KBM-7 (cell line): ENCODE measurements at places on chromosomes 11 and 22.

GRCh38 chr11:60378354-60378753 is at the start of gene MS4A7:
Gene MS4A7 (plus strand): TSS chr11:60378532. CDS start chr11:60383142, 4,610 bp downstream.
- DNase-seq: peak; percentile 92

- DNase-seq: no peak
Measured at GRCh38 chr11:12076840-12077534, 33.4 kb upstream of the MICAL2 start.

DNA sequence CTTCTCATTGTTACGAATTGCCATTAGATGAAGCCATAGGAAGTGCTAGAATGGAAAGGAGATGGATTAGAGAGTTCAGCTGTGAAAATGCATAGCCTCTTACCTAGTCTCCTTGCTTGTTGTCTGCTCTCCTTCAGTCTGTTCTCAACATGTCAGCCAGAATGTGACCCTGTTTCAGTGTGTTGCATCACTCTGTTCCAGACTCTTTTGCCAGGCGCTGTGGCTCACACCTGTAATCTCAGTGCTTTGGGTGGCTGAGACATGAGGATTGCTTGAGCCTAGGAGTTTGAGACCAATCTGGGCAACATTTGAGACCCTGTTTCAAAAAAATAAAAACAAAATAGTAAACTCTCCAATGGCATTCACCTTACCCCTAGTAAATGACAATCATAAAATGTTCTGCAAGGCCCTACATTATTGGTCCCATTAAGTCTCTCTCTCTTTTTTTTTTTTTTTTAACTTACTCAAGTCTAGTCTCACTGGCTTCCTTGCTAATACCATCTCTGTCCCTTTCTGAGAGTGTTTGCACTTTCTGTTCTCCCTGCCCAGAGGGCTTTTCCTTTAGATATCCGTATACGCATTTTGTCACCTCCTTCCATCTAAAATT is 39.4 kb downstream of the CYP2R1 start:
- no peak for DNase-seq

DNA sequence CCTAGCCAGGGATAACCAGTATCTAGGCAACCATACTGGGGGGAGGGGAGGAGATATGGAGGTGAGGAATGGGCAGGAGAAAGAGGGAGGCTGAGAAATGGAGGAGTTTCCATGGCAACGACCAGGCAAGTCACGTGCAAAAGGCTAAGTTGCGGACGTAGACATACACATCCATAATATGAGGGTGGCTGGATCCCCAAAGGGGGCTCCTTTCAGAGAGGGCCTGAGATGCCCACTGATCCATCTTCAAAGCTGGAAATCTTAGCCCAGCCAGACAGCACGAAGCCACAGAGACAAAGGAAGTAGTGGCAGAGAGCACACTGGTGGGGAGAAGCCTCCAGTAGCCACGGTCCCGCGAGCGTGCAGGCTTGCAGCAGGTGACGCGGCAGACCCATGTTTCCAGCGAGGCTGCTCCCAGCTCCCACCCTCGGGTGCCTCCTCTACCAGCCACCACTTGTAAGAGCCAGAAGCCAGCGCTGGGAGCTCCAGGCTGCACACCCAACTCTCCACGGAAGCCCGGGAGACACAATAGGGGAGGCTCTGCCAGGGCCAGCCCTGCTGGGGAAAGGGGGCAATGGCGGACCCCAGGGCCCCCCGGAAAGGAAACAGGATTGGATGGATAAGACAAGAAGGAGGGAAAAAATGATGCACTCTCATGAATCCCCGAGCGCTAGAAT is 938 bp downstream of the FXYD6 start:
- DNase-seq: no peak

DNA sequence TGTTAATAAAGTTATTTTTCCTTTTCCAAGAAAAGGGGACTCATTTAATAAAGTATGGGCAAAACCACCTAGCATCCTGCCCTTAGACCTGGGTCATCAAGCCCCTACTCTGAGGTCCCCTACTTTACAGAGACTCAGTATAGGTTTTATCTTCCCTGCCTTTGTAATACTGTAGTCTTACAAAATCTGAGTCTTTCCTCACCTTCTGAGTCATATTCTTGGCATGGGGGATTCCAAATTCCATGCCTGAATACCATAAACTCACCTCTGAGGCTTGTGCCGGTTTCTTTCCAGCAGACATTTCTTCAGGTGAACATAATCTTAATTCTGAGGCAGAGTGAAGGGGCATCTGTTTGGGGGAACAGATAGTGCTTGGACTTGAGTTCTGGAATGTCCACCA is 282.5 kb downstream of the KCNA4 start:
- DNase-seq: no peak

- no peak for DNase-seq
Measured at GRCh38 chr11:134742224-134742612, 330.2 kb upstream of the B3GAT1 start.

- DNase-seq: no peak
Measured at GRCh38 chr22:39223091-39223710, 21.6 kb downstream of the PDGFB start.

GRCh38 chr22:49791682-49792081 is 36.0 kb downstream of the BRD1 start:
- no peak for DNase-seq

DNA sequence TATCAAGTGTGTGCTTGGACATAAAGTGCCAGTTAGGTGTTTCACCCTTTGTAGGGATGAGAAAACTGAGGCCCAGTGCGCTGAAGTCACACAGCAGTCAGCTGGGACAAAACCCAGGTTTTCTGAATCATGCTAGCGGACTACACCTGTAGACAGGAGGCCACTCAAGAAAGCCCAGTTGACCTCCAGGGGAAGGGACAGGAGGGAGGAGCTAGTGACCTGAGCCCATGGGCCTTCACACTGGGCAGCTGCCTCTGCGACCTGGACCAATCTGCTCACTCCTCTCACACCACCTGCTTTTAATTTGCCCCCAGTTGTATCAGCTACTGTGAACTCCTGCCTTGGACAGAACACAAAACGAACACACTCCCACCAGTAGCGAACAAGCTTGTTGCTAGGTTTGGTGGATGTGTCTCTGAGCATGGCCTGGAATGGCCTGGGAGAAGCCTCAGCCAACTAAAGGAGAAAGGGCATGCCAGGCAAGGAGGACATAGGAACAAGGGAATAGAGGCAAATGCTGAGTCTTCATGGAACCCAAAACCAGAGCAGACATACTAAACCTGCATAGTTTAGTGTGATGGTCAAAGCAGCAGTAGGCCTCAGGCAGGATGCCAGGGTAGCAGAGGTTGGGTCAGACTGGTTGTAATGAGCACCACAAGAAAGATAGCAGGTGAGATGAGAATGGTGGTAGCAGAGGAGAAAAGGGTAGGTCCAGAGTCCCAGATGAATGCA is 7.2 kb downstream of the LMO1 start:
- no peak for DNase-seq

- DNase-seq: no peak
Measured at GRCh38 chr11:8671193-8671612, 11.3 kb downstream of the TRIM66 start.

DNA sequence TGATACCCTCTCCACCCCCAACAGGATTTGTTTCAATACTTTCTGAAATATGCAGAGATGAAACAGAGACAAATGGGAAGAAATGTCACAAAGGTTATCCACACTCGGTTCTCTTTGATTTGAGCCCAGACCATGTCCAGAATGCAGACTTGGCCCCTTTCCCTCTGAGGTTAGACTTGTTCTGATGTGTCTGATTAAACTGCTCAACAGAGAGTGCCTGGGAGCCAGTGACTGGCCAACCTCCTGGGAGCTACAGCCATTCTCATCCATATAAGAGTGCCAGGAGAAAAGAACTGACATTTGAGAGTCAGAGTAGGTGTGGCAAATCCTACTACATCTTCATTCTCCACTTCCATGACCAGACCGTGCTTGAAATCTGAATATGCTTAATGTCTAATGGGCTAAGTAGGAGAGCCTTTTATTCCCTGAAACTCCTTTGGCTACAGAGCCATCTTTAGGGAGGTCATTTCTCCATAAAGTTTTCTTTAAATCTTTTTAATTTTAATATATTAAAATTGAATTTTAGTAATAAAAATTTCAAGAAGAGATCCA is 201.4 kb downstream of the BLID start:
- no peak for DNase-seq

DNA sequence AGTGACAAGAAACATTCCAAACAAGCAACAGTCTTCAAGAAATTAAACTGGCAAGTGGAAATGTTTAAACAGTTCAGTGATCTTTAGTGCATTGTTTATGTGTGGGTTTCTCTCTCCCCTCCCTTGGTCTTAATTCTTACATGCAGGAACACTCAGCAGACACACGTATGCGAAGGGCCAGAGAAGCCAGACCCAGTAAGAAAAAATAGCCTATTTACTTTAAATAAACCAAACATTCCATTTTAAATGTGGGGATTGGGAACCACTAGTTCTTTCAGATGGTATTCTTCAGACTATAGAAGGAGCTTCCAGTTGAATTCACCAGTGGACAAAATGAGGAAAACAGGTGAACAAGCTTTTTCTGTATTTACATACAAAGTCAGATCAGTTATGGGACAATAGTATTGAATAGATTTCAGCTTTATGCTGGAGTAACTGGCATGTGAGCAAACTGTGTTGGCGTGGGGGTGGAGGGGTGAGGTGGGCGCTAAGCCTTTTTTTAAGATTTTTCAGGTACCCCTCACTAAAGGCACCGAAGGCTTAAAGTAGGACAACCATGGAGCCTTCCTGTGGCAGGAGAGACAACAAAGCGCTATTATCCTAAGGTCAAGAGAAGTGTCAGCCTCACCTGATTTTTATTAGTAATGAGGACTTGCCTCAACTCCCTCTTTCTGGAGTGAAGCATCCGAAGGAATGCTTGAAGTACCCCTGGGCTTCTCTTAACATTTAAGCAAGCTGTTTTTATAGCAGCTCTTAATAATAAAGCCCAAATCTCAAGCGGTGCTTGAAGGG is 6.0 kb downstream of the MALAT1 start:
- DNase-seq: peak; percentile 53

GRCh38 chr22:29155966-29156365 is 49.7 kb upstream of the EMID1 start:
- DNase-seq: no peak

GRCh38 chr11:2275334-2276279 is 5.2 kb upstream of the ASCL2 start:
- DNase-seq: no peak

GRCh38 chr11:72497731-72498130 is 63.4 kb upstream of the CLPB start:
- DNase-seq: no peak

GRCh38 chr11:105392556-105392955 is 217.3 kb upstream of the GRIA4 start:
- DNase-seq: no peak

DNA sequence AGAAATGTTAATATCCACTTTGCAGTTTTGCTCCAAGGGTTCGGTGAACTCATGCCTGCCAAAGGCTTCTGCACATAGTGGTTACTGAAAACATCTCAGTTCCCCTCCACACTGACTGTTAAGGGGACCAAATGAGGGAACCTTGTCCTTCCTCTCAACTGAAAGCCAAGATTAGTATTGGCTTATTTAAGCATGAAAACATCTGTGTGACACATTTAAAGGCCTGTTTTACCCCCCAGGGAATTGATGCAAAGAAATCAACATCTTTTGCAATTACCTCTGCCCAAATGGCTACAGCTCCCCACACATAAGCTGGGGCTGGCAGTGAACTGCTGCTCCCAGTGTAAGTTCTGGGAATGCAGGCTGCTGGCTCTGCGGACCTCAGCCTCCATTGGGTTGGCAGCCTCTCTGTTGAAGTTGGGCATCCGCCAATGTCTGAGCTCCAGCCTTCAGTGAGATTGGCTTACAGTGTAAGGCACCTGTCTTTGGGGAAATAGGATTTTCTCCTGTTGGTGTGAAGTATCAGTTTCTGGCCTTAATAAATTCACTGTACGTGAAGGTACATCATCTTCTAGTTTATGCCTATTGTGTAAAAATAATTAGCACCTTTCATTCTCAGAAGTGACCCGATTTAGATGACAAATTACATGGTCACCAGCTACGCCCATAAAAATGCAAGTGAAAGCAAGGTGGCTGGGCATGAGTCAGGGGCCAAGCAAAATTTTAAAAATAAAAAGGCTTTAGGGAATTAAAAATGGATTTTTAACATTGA is 213.4 kb upstream of the SYN3 start:
- no peak for DNase-seq

GRCh38 chr11:75719340-75720239 is 2.0 kb downstream of the MOGAT2 start:
- no peak for DNase-seq

GRCh38 chr11:45930951-45931570 is 8.6 kb downstream of the LARGE2 start:
- DNase-seq: no peak
